ENCODE measurements at places on chromosomes 2 and 18.

DNA sequence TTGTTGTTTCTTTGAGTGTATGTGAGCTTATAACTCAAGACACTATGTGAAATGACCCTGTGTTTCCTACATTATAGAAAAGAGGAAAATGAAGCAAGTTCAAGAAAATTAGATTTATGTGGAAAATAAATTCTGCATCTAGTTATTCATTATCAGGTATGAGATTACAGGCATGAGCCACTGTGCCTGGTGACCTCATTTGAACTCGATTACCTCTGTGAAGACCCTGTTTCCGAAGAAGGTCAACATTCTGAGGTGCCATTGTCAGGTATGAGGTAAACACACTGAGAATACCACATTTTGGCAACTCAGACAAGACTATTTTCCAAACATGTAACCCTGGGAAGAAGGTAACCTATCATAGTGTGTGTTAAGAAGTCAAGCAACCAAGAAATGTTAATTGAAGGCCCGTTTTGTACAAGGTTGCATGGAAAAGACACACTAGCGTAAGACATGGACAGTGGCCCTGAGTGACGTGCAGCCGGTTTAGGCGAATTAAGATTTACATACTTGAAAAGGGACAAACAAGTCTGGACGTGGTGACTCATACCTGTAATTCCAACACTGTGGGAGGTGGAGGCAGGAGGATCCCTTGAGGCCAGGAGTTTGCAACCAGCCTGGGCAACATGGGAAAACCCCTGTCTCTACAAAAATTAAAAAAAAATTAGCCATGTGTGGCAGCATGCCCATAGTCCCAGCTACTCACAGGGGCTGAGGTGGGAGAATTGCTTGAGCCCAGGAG lies 186.6 kb downstream of the NEDD4L start:
- no peak for DNase-seq

- no peak for DNase-seq
Observed at GRCh38 chr2:188797371-188797770, 176.8 kb upstream of the COL3A1 start.

DNA sequence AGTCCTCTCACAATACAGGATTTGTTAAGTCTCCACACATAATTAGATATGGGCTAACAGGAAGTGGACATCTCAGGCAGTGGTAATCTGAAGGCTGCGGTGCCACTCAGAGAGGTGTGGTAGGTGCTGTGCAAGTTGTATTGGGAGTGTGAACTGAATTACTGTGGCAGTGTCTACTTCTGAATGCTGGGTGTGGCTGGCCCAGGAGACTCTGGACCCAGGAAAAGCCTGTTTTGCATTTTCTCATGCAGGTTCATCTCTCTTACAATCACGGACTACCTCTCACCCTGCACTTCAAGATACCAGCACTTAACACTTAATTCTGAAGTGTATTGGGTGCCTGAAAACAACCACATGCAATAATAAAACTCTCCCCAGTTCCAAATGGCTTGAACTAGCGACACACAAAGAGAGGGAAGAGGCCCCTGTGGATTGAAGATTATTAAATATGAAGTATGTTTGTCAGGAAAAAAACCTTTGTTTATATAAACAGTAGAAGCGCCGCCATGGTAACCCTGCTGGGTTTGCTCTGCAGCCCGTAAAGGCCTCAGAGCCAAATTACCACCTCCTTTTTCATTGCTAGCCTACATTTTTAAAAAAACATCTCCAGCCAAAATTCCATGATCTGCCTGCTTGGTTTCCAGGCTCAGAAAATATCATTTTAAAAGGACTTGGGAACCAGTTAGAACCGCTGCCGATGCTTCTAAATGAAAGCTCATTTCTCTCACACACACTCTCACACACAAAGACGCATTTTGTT lies 77.5 kb downstream of the GFPT1 start:
- no peak for DNase-seq

DNA sequence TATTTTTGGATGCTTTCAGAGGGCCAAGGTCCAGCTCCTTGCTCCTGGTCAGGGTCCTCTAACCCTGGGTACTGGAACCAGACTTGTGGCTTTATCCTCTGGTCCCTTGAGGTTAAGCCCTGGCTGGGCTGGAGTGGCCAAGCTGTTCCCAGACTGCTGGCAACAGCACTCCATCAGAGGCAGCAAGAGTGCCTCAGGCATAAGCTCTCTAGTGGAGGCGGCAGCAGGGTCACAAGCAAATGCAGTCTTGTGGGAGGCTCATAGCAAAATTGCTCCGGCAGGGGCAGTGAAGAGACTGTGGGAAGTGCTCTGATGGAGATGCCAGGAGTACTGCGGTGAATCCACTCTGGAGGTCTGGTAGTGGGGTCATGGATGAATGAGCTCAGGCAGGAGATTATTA lies 128.9 kb upstream of the OTOS start:
- DNase-seq: no peak

DNA sequence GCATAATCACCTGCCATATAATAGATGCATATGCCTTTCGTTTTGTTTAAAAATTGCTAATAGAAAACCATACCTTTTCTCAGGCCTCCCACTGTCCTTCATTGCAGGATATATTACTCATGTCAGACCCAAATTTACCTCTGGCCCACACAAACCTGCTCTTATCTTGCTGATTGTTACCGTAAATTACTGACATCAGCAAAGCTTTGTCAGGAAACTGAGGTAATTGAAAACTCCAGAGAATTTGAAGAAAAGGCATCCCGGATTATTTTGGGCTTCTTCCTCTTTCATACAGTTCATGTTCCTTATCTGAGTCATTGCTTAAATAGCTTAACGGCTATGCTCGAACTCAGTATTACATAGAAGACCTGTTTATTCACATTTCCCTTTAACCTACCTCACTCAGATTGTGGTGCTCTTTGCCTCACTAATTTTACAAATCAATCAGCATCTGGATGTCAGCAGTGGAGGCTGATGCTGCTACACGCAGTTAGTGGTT lies 145.7 kb downstream of the ZEB2 start:
- DNase-seq: no peak

GRCh38 chr2:200188876-200189275 lies 117.6 kb upstream of the SPATS2L start:
- DNase-seq: no peak

DNA sequence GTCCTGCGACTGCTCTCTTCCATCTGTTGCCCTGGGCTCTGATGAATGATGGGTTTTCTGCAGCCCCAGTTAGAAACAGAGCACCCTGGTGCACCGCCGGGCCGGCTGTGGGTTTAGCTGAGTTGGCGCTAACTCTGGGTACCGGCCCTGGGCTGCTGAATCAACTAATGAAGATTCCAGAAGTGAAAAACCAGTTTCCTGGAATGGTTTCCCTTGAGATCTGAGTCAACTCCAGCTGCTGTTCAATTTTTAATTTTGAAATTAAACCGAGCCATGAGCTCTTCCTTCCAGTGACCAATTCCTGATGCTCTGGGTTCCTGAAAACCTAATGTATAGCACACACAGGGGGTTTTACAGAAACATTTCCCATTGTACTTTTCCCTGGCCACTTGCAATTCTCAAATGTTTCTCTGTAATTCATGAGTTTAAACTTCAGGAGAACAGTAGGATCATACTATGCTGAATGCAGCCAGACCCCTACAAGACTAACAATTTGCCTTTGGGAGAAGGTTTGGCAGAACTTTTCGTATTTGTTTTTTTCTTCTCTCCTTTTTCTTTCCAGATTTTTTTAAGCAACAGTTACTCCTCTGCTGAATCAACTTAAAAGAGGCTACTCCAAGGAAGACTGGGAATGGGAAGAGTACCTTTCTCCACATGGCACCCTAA lies 5.5 kb downstream of the COL6A3 start:
- DNase-seq: no peak

GRCh38 chr18:8629602-8630001 lies 20.4 kb downstream of the RAB12 start:
- no peak for DNase-seq

DNA sequence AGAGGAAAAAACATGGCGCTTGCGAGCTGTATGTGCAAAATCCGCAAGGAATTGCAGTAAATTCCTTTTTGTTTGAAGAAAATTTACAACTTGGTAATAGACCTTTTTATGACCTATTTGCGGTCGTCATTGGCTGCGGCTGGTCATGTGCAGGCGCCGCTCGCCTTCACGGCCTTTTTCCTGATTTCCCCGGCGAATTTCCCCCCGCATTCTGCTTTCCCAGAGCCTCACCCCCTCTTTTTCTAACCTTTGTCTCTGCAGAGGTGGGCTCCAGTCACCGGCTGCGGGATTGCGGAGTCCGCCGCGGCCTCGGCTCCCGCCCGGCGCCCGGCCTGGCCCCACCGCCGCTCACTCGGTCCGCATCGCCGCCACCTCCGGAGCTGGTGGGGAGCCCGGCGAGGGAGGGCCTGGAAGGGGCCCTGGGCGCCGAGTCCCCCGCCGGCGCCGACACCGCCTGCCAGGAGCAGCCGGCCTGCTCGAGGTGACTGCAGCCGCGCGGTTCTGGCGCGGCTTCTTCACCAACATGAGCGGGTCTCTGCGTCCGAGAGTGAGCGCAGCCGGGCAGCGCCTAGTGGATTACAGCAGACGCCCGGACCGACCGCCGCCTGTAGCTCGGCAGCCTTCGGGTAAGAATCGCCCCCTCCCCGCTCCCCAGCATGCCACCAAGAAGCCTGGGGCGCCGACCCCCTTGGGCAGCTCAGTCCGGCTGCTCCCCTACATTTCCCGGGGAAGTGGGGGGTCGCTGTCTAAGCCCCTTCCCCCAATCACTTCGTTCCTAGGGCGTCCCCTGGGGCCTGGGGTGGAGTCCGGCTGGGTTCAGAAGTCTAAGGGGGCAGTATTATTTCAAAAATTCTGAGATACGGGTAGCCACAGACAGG lies 7.1 kb downstream of the HOXD8 start:
- DNase-seq: no peak

DNA sequence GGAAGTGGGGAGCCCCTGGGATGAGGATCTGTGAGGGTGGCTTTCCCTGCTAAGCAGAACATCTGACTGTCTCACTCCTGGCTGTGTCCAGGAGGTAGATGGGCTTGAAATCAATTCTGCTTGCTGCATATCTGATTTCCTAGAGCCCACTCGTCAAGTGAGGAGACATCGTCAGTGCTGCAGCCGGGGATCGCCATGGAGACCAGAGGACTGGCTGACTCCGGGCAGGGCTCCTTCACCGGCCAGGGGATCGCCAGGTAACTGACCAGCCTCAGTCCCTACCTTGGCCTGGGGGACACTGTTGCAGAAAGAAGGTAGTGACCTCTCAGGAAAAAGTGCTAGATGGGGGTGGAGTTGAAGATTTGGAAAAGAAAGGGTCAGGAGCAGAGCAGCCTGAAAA lies 31.3 kb downstream of the CNGA3 start:
- no peak for DNase-seq

DNA sequence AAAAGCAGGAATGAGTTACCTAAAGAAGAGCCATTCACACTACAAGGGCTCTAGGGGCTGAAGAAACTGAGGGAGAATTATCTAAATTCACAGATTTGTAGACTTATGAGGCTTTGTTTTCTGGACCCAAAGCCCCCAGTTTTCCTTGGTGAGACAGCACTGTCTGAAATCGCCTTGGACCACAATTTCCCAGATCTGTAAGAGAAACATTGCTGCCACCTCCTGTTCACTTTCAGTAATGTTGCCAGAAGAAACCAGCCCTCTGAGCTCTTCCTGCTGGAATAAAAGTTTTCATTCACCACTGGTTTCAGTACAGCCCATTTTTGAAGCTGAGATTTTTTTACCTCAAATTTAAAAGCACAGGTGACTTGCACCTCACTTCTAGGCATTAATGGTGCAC lies 169.2 kb downstream of the CDH20 start:
- DNase-seq: no peak

DNA sequence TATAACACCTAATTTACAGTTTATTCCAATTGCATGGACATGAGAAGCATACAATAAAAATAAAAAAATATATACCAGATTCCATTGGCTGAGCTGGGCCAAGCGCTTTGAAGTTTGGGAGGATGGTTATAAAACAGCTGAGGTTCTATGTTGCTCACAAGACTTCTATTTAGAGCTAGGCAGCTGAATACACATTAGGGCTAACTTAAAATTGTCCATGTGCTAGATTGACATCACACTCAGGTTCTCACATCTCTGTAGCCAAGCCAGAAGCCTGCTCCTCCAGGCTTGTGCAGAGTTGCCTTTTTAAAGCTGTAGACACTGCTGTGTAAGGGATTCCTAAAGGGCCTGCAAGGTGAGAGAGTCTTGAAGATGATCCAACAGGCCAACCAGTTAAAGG lies 871.1 kb upstream of the FANCL start:
- no peak for DNase-seq

GRCh38 chr2:54471221-54471711 lies 15.1 kb downstream of the SPTBN1 start:
- DNase-seq: no peak
